Activated B cell treated with CpG ODN at 0.5 μM for 24 hours (primary cell): ENCODE measurements at places on chromosomes 13 and 19.

GRCh38 chr19:41064974-41065569 is 23.2 kb upstream of the CYP2A13 start:
- no peak for DNase-seq

GRCh38 chr13:31090096-31090495 is 71.6 kb downstream of the HSPH1 start:
- no peak for DNase-seq

DNA sequence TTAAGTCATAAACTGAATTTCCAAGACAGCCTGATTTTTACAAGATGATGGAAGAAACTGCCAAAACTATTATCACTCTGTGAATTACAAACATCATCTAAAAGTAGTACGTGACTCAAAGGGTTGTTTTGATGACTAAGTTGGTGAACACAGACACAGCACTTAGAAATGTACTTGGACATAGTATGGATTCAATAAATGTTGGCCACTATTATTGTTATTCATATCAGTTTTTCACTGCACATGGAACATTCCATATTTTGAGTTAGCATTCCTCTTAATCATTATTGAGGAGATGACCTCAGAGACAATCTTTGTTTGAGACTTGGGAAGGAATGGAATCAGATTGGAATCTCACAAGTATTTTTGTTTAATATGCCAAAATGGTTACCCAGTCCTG is 172.9 kb downstream of the OXGR1 start:
- no peak for DNase-seq

DNA sequence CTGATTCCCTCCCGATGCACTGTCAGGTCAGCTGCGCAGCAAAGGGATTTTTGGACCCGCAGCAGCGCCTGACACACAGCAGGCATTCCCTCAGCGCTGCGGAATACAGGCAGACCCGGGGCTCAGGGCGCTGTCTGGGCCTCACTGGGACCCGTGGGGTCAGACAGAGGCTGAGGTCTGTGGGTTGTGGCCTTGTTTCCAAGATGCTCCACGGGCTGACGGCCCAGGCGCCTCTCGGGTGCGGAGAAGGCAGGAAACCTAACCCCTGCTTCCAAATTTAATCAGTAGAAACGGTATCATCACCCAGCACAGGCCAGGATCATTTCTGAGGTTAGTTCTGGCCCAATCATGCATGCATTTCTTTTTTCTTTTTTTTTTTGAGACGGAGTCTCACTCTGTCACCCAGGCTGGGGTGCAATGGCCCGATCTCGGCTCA is 686 bp upstream of the RNF126 start:
- DNase-seq: no peak

DNA sequence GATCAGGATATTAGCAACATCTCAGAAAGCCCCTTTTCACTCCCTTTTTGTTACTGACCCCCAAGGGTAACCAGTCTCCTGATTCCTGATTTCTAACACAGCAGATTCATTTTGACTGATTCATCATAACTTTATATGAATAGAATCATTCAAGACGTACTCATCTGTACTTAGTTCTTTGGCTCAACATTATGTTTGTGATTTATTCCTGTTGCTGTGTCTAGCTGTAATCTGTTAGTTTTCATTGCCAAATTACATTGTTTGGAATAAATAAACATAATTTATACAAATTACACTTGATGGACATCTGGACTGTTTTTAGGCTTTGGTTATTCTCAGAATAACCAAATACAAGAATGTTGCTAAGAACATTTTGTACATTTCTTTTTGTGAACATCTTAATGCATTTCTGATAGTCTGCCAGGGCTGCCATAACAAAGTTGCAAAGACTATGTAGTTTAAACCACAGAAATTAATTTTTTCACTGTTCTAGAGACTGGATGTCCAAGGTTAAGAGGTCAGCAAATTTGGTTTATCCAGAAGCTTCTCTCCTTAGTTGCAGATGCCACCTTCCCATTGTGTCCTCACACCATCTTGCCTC is 62.8 kb upstream of the EDNRB start:
- DNase-seq: no peak

DNA sequence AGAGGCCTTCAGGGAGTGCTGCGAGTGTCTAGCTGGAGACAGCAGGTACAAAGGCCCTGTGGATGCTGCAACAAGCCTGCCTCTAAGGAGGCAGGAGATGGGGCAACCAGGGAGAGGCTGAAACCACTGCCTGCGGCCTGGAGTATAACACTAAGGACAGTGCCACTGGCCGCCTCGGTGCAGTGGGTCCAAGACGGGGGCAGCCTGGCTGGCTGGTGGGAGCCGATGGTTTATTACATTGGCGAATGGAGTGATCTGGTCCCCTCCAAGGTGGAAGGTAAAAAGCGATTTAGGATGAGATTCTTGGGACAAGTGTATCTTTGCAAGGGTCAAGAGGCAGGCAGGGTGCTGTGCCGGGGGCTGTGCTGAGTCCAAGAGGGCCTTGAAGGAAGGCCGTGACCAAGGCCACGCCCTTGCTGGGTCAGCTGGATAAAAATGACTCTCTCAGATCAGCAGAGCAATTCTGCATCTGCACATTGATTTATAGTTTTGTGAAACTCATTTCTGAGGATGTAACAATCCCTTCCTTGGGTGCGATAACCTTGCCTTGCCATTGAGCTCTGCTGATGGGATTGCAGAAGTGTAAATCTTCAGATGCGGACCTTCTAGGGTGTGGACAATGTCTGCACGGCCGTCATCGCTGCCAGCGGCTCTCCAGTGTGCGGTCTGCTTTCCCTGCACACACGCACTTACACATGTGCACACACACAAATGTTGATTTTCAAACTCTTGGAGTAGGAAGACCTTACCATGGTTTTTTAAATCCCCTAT is 6.0 kb downstream of the TMEM255B start:
- DNase-seq: no peak

GRCh38 chr19:18385675-18386542 is at the start of gene GDF15:
Gene GDF15, plus strand, starts transcription at chr19:18386158. Its CDS starts 32 bp downstream, at chr19:18386190.
- DNase-seq: peak; percentile 37

- peak; percentile 65 for DNase-seq
Observed at GRCh38 chr19:46718157-46718933, 1.4 kb upstream of the PRKD2 start.

GRCh38 chr19:1765232-1765903 is 12.1 kb downstream of the ONECUT3 start:
- DNase-seq: no peak

DNA sequence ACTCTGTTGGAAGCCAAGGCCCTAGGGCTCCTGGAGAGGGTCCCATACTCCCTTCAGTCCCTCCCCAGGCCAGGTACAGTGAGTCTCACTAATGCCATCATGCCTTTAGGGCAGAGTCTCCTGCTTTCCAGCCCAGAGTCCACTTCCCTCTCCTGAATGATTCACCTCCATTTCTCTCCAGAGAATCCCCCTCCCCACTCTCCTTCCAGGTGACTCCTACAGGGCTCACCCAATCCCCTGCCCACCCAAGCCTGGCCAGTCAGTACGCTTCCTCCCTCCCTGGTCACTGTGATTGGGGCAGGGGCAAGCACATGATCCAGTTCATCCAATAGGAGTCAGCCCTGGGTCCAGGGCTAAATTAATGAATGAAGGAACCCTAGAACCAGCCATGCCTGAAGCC is 35.0 kb upstream of the PNMA8B start:
- DNase-seq: no peak

DNA sequence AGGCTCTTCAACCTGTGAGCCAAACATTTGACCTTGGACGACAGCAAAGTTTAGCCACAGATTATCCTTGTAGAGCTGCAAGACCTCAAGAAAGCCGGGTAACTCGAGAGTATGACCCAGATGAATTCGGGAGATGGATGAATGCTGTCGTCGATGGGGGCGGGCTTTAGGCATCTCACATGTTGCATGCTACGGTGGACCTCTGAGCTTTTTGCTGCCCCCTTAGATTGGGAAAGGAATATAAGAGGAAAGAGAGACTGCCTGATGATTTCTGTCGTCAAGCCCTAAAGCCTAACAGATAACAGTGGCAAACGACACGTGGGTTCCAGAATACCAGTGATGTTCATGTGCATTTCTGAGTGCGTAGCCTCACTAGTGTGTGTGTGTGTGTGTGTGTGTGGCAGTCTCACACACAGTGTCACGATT is 730 bp upstream of the ABCC4 start:
- no peak for DNase-seq

- no peak for DNase-seq
Observed at GRCh38 chr19:56294549-56294948, 20.1 kb downstream of the ZSCAN5A start.

DNA sequence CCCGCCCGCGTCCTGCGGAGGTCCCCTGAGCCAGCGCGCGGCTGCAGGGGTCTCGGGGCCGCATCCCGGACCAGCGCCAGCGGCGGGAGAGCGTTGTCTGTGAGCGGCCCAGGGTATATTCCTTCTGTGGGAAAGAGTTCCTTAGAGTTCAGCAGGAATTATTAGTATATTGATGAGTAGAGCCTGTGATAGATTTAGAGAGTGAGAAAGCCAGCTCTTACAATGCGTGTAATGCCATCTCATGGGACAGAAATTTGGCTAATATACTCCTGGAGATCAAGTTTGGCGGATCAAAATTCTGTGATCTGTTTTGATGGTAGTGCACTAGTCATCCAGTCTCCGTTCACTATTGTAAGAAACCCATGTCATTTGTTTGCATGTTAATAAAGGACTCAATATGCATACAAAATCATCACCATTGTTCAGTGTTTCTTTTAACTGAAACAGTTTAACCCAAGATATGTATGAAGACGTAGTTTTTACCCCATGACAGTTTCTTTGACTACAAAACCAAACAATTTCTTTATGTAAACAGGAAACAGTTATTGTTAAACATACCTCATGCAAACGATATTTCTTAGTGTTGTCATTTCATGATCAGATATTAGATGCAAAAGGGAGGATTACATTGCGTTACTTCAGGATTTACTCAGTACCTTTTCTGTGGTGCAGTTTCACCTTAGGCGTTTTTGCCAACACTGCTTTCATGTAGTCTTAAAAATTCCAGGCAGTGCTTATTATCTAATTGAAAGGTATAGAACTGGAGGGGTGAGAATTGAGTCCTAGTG is 9.9 kb downstream of the TNFRSF19 start:
- DNase-seq: no peak

DNA sequence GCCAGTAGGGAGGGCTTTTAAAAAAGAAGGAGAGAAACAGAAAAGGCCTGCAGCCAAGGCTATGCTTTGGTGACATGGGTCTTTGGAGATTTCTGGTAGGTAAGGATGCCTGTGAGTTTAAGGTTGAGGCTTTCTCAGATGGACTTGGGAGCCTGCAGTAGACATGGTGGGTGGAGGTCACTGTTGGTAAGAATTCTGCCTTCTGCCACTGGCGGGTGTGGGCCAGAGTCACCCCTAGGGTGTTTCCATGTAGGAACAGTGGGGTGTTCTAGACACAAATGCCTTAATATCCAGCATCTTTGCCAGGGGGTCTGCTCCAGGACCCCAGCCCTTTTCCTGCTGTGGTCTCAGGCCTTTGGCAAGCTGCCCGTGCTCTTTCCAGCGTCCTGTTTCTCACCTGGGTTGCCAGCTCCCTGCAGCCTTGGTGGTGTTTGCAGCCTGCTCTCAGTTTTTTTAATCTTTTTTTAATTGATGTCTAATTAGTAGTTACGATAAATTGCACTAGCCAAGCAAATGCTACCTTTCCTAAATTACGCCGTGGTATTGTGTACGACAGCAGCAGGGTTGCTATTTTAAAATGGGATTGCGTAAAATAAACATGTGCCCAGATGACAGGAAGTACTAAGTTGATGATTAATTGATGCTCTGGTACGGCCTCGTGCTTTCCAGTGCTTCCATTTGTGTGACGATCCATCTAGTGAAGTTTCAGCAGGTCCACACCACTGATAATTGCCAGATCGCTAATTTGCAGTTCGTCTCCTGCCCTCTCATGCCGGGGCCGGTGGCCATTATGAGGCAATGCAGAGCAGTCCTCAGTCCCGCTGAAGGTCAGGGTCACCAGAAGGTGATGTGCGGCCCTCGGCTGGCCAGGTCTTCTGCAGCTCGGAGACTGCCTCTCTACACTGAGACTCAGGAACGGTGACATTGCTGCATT is 35.3 kb upstream of the NPAS1 start:
- DNase-seq: no peak

GRCh38 chr19:3336680-3337523 is 29.5 kb upstream of the NFIC start:
- DNase-seq: no peak

DNA sequence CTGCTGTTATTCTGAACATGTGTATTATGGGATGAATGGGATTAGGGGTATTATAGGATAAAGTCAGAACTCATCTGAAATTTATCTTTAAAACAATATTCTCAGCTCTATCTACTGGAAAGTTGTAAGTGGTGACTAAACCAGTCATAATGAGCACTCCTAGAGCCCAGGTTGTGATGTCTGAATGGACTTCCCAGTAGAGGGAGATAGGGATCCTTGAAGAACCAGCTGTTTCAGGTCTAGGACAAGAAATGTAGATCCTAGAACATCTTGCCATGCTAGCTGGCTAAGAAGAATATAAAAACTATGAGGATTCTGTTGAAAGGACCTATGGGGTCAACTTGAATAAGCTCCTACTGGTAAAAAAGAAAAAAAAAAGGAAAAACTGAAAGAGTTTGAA is 310.8 kb downstream of the SLC7A1 start:
- no peak for DNase-seq

GRCh38 chr13:22428188-22428828 is 752.5 kb upstream of the SGCG start:
- DNase-seq: no peak

DNA sequence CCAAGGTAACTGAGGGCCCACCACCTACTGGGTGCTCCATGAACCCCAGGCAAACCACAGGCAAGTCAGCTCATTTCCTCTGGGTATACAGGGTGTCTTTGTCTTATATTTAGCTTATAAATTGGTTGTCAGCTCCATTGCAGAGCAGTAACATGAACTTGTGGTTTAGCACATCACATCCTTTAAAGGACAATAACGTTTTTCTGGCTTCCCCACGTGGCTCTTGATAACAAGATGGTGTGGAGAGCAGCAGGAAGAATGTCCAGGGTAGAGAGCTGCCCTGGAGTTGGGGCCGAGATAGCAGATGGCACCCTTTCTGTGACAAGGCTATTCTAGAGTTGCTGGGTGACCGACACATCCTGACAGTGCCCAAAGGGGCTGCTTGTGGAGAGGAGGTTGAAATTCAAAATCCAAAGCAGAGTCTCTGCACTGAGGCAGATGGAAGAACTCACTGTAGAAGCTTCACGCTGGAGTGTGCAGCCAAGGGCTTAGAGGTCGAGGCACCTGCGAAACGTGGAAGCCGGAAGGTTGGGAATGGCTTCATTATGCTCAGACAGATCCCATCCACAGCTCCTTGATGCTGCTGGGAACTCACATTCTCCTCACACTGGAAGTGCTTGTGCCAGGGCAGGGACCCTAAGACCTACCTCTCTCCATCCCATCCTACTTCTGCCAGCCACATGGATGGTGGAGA is 133.0 kb upstream of the FRY start:
- DNase-seq: no peak

- no peak for DNase-seq
Observed at GRCh38 chr13:109256866-109257760, 529.3 kb downstream of the IRS2 start.
